Fibroblast of gingiva (primary cell): ENCODE measurements at places on chromosomes 3 and 15.

DNA sequence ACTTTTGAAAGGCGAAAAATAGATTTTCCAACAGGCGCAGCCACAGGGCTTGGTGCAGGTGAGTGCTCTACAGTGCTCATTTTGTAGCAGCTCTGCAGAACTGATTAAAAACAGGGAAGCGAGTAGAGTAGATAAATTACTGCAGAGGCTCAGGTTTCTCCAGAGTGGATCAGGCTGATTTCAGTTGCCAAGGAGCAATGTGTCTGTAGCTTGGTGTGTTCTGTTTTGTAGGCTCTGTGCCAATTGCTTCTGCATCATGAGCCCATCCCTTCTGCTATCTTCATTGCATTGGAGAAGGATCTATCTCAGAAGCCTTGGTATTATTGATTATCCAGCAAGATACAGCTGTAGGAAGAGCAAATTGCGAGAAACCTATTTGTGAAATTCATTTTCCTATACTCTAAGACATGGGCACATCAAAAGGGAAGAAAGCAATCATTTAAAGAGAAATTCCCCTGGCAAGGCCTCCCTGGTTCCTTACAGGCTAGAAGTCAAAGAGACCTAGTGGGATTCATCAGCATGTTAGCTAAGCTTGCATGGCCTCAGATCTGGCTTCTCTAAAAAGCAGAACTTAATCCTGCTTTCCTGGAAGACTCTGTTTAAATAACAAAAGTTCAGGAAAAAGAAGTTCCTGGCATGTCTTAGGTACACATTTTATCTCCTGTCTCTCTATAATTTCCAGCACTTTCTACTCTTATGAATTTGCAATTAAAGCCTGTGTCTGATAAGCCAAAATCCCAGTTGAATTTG lies 432.4 kb upstream of the ATP10A start:
- no peak for DNase-seq

GRCh38 chr15:24898715-24899272 lies 56.0 kb upstream of the SNRPN start:
- DNase-seq = no peak

DNA sequence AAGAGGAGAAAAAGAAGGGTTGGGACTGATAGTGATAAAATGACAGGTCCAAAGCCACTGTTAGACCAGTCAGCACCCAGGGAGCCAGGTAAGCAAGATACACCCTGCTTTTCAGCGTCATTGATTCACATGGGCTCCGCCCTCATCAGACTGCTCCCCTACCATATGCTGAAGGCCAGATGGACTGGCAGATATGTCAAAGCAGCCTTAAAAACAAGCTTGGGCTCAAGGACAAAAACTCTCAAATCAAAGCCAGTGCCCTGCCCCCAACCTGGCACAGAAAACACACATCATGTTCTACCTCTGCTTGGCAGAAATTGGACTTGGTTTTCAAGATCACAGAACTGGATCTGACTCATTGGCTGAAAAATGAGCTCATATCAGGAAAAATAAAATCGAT lies 33.4 kb downstream of the SH3BP5 start:
- DNase-seq = no peak

GRCh38 chr3:32129832-32130231 lies 23.4 kb downstream of the GPD1L start:
- no peak for DNase-seq

DNA sequence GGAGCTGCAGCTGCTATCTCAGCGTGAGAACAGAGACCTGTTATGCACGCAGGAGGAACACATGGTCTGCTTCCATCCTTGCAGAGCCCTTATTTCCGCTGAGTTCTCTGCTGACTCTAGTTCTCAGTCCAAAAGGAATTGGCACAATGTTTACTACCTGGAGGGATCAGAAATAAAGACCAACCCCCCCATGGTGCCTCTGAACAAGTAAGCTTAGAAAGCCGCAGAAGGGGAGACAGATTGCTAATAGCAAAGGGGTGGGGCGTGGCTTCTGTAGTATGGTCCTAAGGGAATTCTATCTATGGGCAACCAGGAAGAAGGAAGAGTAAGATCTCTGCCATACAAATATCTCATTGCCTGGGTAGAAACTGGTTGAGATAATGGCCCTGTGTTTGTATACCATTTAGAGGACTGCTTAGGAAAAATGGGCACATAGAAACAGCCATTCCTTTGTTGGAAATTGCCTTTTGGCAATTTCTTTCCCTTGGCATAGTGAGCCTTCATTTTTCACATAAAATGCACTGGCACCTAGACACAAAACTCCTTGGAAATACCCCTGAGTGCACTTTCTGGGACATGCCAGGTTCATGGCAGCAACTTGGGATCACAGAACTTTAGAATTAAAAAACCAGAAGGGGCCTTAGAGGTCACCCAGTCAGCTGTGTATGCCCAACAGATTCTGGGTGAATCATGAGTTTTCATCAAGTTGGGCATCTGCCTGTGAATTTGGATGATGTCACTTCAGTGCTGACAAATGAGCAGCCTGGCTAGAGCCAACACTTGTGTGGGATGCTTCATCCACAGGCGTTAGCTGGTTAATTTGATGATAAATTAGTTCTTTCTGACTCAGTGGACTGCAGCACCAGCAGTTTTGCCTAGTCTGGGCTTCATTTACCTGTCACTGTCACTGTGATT lies 57.4 kb upstream of the STXBP5L start:
- no peak for DNase-seq

DNA sequence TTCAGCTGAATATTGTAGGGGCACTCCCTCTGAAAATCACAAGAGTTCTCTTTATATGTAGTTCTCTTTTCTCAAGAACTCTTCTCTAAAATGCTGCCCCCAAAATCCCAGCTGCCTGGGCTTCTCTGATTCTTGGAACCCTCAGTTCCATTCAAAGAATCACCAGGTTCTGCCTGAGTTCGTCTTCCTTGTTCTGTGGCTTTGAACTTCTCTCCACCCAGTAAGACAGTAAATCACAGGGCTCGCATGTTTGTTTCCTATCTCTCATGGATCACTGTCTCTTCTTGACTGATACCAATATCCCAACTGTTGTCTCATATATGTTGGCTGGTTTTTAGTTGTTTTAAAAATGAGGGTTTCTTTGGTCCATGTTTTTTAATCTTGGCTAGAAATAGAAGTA lies 359.5 kb upstream of the CBLB start:
- no peak for DNase-seq

- no peak for DNase-seq
Measured at GRCh38 chr3:111852540-111852939, 6.5 kb upstream of the PHLDB2 start.

GRCh38 chr3:170593634-170594033 lies 7.8 kb upstream of the SLC7A14 start:
- no peak for DNase-seq
